AG20443 (cell line): ENCODE measurements at places on chromosomes 2 and 18.
A peak's percentile ranks its signal among the peaks of the same experiment; 100 is the strongest.

- DNase-seq = no peak
These were observed 148.5 kb downstream of the TTC32 start for GRCh38 chr2:19753314-19753713.

DNA sequence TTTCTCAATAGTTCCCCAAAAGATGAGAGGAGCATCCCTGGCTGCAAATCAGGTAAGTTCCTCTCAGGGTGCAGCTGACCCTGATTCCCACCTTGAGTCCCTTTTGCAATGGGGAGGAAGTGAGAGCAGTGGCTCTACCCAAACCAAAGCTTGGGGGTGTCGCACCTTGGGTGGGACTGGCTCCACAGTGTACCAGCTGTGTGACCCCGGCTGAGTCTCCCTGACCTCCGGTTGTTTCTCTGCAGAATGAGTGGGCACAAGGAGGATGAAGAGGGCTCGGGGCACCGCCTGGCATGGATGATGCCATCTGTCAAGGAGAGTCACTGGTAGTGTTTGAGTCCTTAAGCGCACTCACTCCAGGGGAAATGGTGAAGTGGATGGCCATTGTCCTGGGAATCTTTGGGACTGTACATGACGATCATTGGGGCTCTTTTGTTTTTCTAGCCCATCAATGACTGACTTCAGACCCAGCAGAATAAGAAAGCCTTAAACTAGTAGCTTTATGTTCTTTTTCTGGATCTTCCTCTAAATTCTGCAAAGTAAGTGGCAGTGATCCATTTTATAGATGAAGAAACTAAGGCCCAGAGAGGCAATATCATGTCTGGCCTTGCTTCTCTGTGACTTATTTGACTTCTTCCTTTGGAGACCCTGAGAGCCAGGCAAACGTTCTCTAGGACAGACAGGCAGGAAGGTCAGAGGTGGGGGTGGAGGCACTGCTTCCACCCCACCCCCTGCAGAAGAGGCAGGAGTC is 106.3 kb upstream of the ST3GAL5 start:
- DNase-seq = no peak

DNA sequence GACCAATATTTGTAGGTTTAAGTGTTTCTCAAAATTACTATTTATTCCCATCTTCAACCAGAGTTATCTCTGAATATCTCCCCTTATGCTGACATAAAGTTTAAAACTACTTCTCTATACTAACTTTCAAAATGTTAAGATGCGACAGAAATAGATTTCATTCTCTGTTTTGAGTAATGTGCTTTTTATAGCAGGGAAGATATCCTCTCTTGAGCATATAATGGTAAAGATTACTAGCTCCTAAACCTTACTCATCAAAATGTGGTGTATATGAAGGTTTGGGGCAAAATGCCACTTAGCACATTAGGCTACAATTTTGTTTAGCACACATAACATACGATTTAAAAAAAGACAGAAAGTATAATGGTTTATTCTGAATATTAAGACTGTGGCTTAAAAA is 54.4 kb downstream of the CWC22 start:
- no peak for DNase-seq

- DNase-seq = no peak
These were observed 12.1 kb downstream of the EIF4E2 start for GRCh38 chr2:232562515-232563151.

- DNase-seq = no peak
These were observed 4.2 kb downstream of the TTC27 start for GRCh38 chr2:32632089-32632488.

- DNase-seq = no peak
These were observed 59.5 kb upstream of the IL1RL1 start for GRCh38 chr2:102251849-102252203.

GRCh38 chr2:8750221-8750620 is 68.4 kb downstream of the ID2 start:
- peak; percentile 21 for DNase-seq

- DNase-seq = peak; percentile 81
These were observed 1.3 kb upstream of the CLIP4 start for GRCh38 chr2:29113891-29114321.

DNA sequence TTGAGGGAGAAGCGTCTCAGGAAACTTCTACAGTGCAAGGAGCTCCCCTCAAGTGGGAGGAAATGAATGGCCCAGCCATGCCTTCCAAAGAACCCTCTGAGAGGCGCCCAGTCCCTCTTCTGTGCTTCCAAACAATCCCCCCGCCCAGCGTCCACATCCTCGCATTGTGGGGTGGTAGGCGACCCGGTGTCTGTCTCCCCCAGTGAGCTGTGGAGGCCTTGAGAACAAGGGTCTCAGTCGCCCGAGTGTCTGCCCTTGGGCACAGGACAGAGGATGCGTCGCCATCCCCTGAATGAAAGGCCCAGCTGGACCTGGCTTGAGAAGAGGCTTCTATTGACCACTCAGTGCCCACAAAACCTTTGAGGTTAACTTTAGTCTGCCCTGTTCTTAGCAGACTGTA is 29.7 kb downstream of the INPP5D start:
- DNase-seq = no peak

- no peak for DNase-seq
These were observed 18.0 kb downstream of the NTSR2 start for GRCh38 chr2:11651856-11652548.

GRCh38 chr2:238174291-238174690 is 15.5 kb downstream of the ERFE start:
- no peak for DNase-seq

GRCh38 chr2:241554610-241555322 is 3.8 kb upstream of the BOK start:
- DNase-seq = no peak

- peak; percentile 22 for DNase-seq
These were observed 88.0 kb downstream of the C1D start for GRCh38 chr2:67974559-67975430.

GRCh38 chr18:68244786-68245185 is 470.1 kb downstream of the TMX3 start:
- no peak for DNase-seq

GRCh38 chr18:22871809-22872525 is 61.2 kb upstream of the RBBP8 start:
- peak; percentile 14 for DNase-seq

DNA sequence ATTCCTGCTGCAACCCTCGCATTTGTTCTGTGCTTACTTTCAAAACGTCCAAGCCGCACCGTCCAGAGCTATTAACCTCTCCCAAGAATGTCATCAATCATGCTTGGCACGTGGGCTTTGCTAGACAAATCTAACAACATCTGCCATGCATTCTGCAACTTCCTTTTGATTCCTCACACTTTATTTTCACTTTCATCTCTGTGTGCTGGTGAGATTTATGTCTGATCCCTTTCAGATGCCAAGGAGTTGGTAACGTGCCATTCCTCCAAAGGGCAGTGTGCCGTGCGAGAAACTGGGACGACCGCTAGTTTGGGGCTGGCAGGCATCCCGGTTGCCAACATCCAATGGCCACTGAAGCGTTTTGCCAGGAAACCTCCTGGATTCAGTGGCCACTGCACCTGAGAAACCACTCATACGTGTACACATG is 230.0 kb upstream of the PARD3B start:
- DNase-seq = peak; percentile 44
